Activated naive CD8-positive, alpha-beta T cell treated with anti-CD3 and anti-CD28 coated beads, Interleukin-2, amount 10 ng/mL, durations not matched to agents 7 days and 5 days (primary cell): ENCODE measurements at places on chromosomes 2 and 18. TPM values are rescaled to one million over a fixed set of nuclear protein-coding genes. Genes with fewer than 3 reads are reported as not detected.

GRCh38 chr2:39696101-39696553 lies 30.4 kb downstream of the TMEM178A start:
- no peak for DNase-seq

DNA sequence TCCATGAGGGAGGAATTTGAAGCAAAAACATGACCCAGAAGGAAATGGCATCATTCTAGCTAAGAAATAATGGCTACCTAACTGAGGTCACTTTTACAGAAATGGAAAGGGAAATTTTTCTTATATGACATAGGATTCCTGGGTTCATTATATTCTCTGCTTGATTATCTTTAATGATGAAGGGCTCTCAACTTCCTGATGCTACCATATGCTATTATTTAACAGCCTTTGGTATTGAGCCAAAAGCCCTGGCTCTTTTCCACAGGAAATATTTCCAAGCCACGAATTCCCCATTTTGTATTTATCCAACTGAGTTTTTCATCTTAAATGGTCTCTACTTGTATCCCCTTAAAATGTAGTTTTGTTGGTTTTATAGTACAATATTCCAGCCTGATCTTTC lies 63.2 kb upstream of the NPAS2 start:
- no peak for DNase-seq

The DNAJC5G gene
- total RNA-seq = not detected

DNA sequence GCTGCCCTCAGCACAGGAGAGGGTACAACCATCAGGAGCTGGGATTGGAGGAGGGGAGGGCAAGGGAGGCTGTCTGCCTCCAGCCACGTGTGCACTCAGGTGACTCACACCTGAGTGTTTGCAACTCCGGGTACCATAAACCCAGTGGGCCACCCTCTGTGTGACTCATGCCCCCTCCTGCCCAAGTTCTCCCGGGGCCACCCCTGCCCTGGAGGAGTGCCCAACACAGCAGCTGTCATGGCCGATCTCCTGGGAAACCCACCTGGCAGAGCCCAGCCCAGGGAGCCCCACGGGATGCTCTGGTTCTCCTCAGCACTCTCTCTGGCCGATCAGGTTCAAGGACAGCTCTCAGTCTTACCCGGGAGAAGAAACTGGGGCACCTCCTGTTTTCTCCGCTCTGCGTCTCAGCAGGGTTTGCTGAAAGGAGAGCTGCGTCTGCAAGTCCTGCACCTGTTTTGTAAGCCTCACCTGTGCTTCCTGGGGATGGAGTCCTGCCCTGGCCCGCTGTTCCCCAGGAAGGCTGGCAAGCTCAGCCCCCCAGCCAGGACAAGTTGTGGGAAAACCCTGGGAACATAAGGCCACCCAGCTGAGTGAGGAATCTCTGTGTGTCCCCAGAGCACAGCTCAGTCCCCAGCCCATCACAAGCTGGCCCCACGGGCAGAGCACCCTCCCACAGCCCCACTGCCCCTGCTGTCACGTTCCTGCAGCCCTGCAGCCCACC lies 44.0 kb upstream of the UBE2F start:
- DNase-seq = no peak

The IL1B gene
- not detected for total RNA-seq

DNA sequence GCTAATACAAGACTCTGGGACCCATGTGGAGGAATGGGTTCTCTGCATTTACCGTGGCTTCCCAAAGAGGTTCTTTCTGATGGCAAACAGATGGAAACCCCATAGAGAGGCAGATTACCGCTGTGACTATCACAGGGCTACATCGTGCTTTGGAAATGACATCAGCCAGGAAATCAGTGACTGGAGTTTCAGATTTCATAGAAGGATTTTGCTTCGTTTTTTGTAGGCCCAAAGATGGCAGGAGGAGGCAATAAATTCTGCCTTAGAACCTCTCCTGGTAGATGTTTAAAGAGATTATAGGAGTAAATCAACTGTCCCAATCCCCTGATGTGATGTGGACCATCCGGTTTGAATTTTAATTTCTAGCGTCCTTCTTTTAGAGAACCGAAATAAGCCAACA lies 214.1 kb downstream of the AGPS start:
- no peak for DNase-seq
